ENCODE measurements at places on chromosomes 1 and 21.

DNA sequence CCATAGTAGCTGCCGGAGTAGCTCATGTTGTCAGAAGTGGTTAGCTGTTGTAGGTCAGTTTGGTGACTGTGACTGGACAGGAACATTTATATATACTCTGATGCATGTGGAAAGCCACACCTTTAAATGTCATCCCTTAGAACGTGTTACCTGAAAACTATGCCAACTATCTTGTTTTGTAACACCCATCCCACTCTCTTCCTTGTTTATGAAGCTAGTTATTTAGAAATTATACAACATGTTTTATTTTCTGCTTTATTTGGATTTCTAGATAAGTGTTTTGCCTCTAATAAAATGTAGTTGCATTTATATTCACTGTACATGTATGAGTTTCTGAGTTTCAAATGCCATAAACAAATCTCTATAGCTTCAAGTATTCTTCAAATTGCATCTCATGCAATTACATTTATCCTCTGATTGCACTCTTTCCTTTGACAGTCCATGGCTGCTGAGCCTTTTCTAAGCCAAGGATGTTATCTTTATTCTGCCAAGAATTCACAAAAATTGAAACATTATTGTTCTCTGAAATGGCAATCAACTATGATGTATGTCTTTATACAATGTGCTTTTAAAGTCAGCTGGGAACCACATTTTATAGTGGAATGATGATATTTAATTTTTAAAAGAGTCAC is at the start of gene KRTAP19-7:
TSS of gene KRTAP19-7 (minus strand) at position 51 of the 632 bp plus-strand sequence. CDS start at position 26, 25 bp downstream.
- DNase-seq, result no peak

DNA sequence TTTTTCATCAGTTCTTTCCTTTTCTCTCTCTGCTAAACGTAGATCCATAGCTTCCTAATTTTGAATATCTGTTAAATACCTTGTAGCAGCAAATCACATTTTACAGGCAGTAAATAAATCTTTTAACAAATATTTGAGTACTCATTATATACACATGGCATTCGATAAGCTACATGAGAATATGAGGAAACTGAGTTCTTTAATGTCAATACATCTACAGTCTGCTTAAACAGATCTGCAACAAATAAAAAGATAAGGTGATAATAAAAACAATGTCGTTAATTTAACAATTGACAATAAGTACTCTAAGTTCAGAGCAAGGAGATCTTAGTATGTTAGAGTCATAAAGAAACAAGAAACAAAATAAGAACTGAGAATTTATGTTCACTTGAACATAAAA is 42.9 kb downstream of the SELENOF start:
- no peak for DNase-seq

DNA sequence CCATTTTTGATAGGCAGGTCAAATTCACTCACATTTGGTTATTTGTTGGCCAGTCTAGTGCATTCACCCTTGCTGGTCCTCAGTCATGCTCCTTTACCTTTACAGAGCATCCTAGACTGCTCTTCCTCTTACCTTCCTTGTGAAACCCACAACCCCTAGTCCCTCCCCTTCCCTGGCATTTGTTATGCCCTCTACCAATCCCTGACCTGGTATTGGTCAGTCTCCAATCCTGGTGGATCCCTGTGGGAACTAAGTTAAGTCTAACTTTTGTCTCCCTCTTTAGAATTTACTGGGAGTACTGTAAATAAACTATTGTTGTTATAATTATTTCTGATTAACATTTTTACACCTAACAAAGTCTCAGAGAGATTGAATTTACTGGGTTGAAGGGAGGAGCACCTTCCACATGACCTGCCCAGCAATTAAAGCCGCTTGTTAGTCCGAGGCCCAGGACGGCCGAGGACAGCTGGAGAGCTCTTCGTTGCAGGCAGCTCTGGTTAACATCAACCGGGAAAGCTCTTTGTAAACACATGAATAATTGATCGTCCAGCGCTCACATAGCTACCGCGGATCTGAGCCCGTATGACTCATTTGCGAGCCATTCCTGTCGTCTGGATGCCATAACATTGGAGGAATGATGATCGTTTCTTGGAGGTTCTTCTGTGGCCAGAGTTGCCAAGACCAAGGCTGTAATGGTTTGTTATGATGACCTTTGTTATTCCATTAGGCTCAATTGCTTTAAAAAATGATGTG is 31.9 kb downstream of the MTARC1 start:
- peak; percentile 42 for DNase-seq

DNA sequence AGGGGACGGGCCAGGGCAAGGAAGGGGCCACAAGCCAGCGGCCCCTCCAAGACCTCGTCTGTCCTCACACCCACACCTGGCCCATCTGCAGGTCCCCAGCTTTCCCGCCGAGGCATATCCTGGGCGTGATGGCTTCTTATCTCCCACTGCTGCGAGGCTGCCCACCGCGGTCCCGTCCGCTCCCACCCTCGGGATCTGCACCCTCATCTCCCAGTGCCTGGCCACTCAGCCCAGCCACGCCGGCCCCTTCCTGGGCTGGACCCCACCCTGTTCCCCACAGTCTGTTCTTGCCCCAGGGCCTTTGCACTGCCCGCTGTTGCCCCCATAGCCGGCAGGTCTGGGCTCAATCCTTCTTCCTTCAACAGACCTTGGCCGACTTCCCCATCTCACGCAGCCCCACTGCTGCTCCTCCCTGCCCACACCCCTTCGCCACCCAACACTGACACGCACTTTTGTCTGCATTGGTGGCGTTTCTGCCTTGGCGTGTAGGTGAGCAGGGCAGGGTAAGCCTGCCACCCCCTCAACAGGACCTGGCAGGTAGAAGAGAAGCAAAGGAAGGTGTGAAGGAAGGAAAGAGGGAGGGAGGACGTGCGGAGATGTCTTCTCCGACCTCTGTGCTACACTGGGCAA is 4.4 kb upstream of the TTC34 start:
- DNase-seq, result no peak

DNA sequence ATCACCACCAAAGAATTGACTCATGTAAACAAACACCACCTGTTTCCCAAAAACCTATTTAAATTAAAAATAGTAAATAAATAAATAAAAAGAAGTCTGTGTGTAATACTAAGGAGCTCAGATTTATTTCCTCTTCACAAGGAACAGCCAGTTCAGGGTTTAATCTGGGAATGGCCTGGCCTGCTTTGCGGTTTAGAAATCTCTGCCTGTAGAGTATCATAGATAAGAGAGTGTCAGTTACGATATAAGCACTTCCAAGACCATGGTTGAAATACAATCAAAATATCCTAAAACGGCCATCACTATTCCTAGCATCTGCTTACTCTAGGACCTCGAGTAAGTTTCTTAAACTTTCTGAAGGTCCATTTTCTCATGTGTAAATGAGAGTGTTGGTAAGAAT is 274.4 kb downstream of the PLPP3 start:
- no peak for DNase-seq

DNA sequence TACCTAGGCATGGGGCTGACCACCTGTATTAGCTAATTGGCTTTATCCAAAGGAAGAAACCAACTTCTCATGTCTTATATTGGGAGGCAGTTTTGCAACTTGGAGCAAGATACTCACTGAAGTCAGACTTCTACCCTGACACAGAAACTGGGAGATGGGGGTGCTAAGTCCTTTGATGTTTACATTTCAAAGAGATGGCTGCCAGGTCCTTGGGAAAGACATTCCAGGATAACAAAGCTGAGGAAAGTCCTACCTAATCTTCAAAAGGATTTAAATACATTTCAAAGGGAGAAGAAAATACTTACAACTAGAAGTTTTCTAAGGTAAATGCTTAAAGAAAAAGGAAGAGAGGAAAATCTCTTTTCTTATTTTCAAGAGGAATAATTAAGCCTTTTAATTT is 62.1 kb downstream of the FH start:
- DNase-seq, result no peak

DNA sequence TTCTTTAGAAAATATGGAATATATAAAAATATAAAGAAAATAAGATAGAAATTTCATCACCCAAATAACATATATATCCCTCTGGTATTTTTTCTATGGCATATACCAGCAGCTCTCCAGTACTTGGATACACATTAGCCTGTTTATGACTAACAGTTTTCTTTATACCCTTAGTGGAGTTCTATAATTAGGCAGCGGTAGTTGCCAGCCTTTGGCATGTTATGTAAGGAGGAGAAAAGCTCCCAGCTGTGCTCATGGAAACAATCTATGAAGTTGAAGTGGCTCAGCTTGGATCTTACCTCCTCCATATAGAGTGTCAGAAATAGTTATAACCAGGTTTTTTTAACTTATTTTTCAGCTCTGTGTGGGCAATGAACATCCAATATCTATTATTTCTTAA is 1636.8 kb downstream of the AMY1C start:
- no peak for DNase-seq

GRCh38 chr21:30206551-30207251 is 9.2 kb downstream of the CLDN8 start:
- peak; percentile 19 for DNase-seq

DNA sequence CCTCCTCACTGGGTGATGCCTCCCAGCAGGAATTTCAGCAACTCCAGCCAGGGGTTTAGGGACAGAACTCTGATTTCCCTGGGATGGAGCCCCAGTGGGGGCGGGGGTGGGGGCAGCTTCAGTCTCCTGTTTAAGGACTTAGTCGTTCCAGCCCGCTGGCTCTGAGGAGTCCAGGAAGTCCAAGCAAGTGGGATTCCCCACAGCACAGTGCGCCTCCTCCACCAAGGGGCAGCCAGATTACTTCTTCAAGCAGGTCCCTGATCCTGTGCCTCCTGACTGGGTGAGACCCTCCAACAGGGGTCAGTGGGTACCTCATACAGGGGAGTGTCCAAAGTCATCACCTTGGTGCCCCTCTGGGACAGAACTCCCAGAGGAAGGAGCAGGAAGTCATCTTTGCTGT is 1438.4 kb upstream of the B3GALT2 start:
- no peak for DNase-seq

Measured in fibroblast of skin of left biceps (primary cell).